Muscle of back (tissue), 13 donors: ENCODE measurements at places on chromosomes 7 and 10.
A peak's percentile ranks its signal among the peaks of the same experiment; 100 is the strongest.

- no peak for DNase-seq
Observed at GRCh38 chr7:30114536-30115238, 20.1 kb upstream of the MTURN start.

GRCh38 chr7:22356010-22356691 lies 803 bp downstream of the RAPGEF5 start:
- DNase-seq, result no peak

DNA sequence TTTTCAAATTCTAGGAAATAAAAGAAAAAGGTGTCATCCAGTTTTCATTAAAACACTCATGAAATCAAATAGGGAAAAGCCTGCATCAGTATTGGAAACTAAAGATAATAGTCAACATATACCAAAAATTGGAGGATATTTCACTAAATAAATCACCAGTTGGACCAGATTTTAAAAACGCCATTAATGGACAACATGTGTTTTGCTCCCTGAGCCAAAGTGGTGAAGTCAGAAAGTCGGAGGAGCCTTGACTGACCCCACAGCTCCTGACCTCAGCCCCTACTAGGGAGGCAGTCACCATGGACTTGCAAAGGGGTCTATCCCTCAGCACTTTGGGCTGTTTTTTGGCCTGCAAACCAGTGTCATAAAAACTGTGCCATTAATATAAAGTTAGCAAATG lies 98.3 kb upstream of the SEC61G start:
- DNase-seq, result peak; percentile 53

- peak; percentile 60 for DNase-seq
Observed at GRCh38 chr7:1432411-1433082, 26.7 kb downstream of the MICALL2 start.

- peak; percentile 77 for DNase-seq
Observed at GRCh38 chr10:31098046-31098445, 66.4 kb upstream of the ZNF438 start.

GRCh38 chr7:75988568-75989499 lies 5.6 kb downstream of the TMEM120A start:
- no peak for DNase-seq

- peak; percentile 70 for DNase-seq
Observed at GRCh38 chr7:110839866-110840265, 251.1 kb upstream of the LRRN3 start.

DNA sequence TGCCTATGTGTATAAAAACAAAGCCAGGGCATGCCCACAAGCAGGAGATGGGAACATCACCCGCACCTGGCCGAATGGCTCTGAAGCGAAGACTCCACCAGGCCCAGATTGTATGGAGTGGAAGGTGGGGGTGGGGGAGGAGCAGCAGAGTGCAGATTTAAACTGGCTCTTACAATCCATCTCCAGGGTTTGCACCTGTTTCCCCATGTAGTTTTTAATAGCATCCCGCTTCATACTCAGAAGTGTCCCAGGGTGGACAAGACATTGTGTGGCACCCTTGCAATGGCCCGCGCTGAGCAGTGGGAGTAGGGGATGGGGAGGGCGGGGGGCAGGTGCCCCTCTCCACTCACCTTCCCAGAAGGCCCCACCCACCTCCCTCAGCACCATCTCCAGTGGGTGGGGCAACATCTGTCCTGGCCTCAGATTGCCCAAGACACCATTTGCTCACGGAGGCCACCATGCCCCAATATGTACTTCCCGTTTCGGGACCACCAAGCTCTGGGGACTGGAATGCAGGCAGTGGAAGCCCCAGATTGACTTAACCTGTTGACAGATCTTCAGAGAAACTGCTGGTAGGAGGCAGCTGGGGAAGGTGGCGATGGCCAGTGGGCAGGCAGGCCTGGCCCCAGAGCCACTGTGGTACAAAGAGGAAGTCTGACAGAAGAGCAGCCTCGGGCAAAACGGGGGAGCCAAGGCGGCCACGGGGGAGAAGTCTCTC lies 23.0 kb downstream of the VSIR start:
- DNase-seq, result no peak

DNA sequence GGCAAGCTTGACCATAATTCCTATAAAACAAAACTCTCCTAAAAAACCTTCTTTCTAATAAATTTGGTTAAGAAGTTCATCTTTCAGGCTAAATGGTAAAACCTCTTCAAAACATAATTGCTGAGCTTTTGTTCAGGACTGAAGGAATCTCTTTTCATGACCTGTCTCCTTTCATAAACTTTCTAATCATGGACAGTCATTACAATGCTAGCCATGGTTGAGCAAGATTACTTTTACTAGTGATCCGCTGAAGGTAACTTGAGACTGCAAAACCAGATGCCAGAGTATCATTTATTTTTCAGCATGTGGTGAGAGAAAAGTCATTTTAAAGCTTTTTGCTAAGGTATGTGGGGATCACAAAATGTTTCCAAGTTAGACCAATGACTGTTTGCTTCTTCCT lies 186.4 kb upstream of the RHOBTB1 start:
- DNase-seq, result no peak

GRCh38 chr10:129140921-129141885 lies 325.8 kb upstream of the MGMT start:
- DNase-seq, result no peak

DNA sequence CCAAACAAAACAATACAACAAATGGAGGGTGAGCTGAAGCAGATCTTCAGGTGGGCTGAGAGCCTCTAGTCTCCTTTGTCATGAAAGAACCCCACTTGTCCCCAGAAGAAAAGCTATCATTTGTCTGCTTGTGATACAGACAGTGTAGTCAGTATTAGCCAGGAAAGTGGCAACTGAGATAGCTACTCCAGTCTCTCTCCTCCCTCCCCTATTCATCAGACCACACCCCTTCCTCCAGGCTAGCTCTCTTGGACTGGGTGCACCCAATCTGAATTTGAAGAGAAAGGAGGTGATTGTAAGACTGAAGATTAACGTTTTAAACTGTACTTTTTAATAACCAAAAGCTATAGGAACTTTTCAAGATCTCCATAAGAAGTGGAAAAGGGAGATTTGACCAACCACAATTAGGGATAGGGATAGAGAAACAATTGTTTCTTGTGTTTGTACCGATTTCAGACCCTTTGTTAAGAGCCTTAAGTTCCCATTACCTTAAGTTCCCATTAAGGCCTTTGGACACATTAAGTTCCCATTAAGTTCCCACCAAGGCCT lies 14.1 kb downstream of the BMPR1A start:
- DNase-seq, result no peak

- DNase-seq, result no peak
Observed at GRCh38 chr7:101740981-101741725, 76.3 kb upstream of the CUX1 start.

DNA sequence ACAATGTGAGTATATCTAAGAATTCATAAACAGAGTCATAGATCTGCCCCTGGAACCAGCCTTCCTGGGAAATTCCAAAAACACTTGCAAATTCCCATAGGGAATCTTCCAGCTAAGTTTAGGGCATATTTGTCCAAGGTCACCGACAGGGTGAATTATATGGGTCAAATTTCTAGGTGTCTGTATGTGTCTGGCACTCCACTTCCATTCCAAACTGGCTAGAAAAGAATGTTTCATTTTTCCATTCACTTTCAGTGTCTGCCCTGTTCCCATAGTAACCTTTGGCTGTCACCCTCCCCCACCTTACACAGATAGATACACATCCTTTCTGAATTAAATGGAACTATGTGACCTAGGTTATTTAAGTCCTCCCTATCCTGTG lies 230.9 kb downstream of the CREB5 start:
- DNase-seq, result peak; percentile 78

- no peak for DNase-seq
Observed at GRCh38 chr7:86949052-86949778, 110.2 kb downstream of the ELAPOR2 start.

- no peak for DNase-seq
Observed at GRCh38 chr10:115727129-115727528, 545.9 kb downstream of the GFRA1 start.

GRCh38 chr7:156002362-156003066 lies 190.3 kb upstream of the SHH start:
- DNase-seq, result no peak

GRCh38 chr7:81180573-81180972 lies 261.7 kb upstream of the SEMA3C start:
- DNase-seq, result no peak

DNA sequence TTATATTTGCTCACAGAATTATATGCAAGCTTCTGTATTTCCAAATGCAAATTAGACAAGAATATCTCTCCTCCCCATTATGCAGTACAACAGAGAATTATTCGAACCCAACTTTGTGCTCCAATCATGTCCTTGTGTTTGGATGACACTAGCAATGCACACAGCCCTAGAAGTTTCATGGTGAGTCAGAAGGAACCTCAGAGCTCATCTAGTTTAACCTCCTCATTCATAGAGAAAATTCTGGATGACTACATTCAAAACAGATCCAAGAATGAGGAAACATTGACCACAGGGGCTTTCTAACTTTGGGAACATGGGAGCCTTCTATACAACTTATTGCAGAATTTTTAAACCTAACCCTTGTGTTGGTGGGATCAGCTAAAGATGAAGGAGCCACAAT lies 12.8 kb upstream of the ARID5B start:
- no peak for DNase-seq

DNA sequence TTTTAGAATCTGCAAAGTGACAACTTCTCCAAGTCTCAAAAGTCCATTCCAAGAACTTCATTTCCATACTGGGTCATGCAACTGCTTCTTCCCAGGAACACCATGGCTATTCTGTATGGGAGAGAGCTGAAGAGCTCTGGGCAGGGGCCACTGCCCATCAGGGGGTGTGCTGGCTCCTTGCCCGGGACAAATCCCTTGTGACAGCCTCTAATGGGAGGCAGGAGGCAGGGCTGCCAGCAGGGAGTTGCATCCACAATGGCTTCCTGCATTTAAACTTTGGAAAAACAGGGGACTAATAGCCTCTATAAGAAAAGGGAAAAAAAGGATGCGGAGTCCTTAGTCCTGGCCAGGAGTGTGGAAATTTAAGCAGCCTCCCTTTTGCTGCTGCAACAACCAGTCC lies 18.4 kb upstream of the FRMD4A start:
- no peak for DNase-seq

DNA sequence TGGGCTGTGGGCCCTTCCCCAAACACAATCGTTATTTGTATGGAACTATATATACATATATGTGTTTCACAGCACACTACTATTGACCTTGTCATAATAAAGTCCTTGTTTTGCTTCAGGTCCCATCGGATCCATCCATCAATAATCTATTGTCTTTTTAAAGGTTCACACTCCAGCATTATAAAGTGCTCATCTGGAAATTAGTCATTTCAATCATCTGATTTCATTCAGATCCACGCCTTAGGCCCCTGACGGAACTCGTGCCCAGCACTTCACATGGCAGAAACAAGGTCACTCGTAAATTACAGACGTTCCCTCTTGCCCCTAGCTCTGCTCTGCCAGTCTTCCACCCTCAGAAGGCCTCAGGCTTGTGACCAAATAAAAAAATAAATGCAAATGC lies 133.1 kb upstream of the PPP2R2D start:
- no peak for DNase-seq

DNA sequence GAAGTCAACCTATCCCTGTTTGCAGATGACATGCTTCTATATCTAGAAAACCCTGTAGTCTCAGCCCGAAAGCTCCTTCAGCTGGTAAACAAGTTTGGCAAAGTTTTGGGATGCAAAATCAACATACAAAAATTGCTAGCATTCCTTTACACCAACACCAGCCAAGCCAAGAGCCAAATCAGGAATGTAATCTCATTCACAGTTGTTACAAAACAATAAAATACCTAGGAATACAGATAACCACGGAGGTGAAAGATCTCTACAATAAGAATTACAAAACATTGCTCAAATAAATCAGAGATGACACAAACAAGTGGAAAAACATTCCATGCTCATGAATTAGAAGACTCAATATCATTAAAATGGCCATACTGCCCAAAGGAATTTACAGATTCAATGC lies 50.4 kb upstream of the ZNF365 start:
- DNase-seq, result no peak

DNA sequence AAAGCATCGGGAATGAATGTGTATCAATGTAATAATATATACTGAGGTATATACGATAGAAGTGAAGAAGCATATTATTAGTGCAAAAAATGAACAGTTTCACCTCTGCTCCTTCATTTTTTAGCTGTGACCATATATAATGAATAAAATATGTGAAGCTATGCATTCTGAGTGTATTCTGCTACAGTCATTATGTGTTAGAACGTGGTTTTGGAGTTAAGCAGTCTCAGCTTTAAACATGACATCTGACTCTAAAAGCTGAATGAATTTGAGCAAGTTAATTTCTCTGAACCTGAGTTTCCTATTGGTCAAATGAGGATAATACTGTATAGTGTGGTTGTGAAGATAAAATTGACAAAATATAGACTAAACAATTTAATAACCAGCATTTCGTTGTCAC lies 358.1 kb downstream of the SUGCT start:
- no peak for DNase-seq

- DNase-seq, result no peak
Observed at GRCh38 chr7:20340839-20341238, 10.1 kb downstream of the ITGB8 start.

DNA sequence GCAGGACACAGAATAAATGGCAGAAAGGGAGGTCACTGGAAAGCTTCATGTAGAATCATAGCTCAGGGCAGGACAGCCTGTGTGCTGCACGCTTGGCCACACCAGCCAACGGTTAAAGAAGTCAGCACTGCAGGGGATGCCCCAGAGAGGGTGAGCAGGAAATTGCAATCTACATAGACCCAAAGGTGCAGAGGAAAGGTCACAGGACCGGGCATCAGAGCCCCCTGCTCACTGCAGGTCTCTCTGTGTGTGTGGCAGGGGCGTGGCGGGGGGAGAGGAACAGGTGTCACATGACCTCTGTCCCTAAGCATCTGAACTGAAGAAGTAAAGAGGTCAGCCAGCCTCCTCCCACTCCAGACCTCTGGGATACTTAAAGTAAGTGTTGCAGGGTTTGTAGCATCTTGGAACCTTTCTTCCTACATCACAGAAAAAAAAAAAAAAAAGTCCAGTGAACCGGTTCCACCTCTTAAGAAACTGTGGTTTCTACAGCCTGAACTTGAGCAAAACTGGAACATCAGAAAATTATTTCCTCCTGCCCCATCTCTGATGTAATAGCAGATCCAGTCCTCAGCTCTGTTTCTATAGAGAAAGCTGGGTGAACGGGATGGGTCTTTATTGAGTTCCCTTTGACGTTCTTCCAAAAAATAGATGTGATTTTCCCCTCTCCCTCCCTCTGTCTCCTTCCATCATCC lies 64.3 kb downstream of the RGS10 start:
- no peak for DNase-seq

DNA sequence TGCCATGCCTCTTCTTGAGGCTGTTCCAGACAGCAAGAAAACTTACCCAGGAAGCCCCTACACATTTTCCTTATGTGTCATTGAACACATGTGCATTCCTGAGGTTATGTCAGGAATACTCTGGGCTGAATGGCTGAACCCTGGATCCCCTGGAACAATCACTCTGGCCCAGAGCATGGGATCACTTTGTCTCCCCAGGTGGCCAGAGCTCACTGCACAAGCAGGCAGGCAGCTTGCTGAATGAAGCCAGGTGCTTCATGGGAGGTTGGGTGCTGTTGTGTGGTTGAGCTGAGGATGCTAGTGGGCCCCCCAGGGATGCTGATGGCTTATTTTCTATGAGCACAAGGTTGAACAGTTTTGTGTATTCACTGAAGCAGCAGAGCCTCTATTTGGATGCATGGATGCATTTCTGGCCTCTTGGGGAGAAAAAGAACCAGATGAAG lies 54.7 kb upstream of the NPTX2 start:
- DNase-seq, result no peak

GRCh38 chr7:66542528-66543269 lies 86.0 kb upstream of the KCTD7 start:
- no peak for DNase-seq
